ENCODE measurements at places on chromosomes 4 and X. TPM values are rescaled to one million over a fixed set of nuclear protein-coding genes. Genes with fewer than 3 reads are reported as not detected.

DNA sequence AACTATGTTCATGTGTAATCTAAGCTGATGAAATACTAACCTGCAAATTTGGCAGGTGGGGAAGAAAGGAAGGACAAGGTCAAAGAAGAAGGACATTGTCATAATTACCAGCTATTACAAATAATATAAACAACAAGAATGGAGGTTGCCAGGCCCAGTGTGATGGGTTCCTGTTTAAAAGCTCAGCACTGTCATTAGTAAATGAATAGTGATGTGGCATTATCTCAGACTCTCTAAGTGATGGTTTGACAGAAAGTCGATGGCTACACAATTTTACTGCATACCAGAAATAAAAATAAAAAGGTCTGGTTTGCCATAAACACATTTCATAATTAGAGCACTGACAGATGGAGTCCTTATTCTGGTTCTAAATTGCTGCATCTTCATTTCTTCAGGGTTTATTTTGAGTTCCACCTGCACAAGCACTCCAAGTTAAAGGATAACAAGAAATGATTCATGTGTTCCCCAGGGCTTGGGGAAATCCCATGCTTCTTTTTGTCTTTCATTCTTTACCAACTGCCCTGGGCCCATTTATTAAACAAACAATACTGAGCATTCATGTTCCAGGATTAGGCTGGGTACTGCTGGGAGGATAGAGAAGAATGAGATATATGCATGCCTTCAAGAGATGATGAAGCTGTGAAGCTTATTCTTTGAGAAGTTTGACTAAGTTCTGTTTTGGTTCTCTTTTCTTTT is 367.8 kb upstream of the RASGEF1B start:
- DNase-seq: no peak

DNA sequence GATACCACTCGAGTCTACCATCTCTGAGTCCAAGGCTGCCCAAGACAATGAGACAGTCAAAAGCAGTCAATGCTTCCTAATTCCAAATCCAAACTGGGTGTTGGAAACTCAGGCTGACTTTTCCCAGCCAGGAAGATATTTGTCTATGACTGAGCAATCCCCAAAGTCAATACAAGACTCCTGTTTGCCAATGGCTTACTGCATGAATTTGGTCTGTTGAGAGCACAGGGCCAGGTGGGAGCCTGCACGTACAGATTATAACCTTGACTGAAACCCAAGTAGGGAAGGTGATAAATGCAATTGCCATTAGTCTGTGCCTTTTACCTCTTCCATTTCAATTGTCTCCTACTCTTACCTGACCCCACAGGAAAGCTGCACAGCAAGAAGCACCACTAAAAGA is 72.6 kb upstream of the PPARGC1A start:
- no peak for DNase-seq

The RAI2 gene
- total RNA-seq: 4.1 TPM

- DNase-seq: no peak
Observed at GRCh38 chr4:156824451-156825060, 147.0 kb downstream of the PDGFC start.

DNA sequence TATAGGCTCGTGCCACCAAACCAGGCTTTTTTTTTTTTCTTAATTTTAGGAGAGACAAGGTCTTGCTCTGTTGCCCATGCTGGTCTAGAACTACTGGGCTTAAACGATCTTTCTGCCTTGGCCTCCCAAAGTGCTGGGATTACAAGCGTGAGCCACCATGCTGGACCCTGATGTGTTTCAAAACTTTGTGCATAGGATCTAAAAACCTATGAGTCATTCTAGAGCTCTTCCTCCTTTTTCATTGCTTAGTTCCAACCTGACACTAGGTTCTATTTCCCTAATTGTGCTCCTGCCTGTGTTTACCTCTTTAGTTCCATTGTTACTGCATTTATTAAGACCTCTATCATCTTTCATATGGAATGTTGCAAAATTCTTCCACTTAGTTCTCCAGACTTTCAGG is 57.3 kb downstream of the HPGD start:
- no peak for DNase-seq

GRCh38 chrX:9677098-9677739 is 88.4 kb downstream of the GPR143 start:
- peak; percentile 36 for DNase-seq

DNA sequence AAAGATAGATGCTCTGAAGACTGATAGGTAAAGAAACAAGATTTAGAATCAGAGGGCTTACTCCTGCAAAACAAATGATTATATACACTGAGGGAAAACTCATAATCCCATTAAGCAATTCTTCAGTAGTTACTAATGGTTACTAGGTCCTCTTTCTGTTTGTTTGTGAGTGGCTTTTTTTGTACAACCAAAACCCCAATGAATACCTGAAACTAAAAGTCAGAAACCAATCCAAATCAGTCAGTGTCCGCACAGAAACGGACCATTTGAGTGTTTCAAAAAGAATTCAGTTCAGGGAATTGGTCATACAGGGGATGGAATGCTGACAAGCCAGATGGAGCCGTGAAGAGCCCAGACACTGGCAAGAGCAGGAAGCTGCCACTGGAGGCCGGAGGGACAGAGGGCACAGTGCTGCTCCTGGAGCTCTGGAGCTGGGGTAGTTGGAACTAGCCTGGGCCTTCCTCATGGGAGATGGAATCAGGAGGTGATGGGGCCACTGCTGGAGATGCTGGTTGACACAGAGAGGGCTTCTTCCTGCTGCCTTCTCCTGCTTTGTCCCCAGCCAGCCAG is 31.9 kb downstream of the SETD7 start:
- no peak for DNase-seq

The ADGRG4 gene
- 0.72 TPM for total RNA-seq

DNA sequence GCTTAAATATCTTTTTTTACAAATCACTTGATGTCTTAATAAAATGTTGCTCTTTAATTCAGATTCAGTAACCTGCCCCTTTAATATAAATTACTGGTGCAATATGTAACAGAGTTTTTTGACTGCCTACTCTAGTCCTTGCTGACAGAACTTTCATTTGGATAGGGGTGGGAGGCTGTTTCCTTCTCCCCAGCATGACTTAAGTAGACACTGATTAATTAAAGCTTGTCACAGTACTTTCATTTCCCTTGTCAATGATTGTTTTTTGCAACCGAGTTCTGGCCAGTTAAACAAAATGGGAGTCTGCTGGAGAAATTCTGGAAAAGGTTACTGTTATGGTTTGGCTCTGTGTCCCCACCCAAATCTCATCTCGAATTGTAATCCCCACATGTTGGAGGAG is 37.3 kb upstream of the BBS12 start:
- DNase-seq: no peak

- no peak for DNase-seq
Observed at GRCh38 chr4:94660614-94661013, 97.1 kb upstream of the BMPR1B start.

DNA sequence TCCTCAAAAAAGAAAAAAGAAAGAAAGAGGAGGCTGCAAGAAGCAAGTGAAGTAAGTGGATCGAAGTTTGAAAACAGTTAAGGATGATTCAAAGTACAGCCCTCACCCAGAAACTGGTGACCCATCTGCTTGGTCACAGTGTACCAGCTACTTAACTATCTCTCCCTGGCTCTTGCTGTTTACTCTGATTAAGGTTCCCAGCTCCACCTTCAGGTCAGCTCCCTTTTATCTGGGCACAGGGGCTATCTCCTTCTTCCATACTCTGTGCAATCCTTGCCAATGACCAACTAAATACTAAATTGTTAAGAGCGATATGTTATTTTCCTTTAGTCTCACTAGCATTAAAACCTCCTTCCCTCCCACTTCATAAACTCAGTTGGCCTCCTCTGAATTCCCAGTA is 81.5 kb upstream of the SMIM10 start:
- DNase-seq: no peak

- DNase-seq: peak; percentile 85
Observed at GRCh38 chrX:68997911-68998310, 167.3 kb downstream of the PJA1 start.

DNA sequence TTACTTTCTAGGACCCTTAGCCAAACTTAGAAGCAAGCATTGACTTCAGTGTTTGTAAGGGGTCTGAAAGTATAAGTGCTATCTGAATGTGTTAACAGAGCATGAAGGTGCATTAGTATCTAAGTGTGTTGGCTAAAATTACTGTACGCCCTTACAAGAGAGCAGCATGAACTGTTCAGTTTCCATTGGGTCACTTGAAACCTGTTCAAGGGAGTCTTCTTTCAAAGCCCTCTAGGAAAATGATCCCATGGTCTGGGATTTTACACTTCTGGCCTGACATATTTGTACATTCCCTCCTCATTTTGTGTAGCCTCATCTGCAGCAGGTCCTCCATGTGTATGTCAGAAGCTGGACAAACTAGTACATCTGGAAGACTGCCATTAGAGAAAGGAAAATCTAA is 3.2 kb downstream of the PRDX4 start:
- DNase-seq: no peak

- DNase-seq: no peak
Observed at GRCh38 chr4:116342143-116342542, 743.2 kb downstream of the TRAM1L1 start.

The NDST3 gene
- 6.5 TPM for total RNA-seq

DNA sequence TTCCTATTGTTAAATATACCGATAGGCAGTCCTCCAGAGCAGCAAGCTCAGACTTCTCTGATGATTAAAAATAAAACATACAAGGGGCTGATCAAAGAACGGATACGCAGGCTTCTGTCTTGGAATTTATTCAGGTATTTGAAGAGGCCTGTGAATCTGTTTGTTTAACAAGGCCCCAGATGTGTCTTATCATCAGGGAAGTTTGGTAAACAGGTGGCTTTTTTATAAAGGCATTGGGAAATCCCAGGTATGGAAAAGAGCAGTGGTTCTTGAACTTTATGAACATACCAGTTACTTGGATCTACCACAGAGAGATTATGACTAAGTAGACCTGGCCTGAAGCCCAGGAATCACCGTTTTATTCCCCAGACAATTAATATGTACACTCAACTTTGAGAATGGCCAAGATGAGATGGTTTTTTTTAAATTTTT is 47.9 kb downstream of the SOWAHB start:
- DNase-seq: peak; percentile 26

DNA sequence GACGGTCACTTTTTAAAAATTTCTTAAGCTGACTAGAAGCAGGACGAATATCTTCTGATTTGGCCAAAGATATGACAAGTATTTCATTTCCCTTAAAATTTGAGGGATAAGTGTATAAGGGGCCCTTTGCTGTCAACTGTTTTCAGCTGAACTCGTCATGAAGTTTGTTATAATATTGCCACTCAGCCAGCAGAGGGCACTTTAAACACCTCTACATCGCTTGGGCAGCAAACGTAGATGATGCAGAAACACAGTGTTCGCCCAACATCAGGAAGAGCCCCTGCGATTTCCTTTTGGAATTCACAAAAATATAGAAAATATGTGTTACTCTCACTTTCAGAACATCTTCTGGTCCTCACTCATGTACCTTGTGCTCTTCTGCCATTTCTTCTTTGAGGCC is 435.7 kb upstream of the FMR1 start:
- DNase-seq: peak; percentile 1

DNA sequence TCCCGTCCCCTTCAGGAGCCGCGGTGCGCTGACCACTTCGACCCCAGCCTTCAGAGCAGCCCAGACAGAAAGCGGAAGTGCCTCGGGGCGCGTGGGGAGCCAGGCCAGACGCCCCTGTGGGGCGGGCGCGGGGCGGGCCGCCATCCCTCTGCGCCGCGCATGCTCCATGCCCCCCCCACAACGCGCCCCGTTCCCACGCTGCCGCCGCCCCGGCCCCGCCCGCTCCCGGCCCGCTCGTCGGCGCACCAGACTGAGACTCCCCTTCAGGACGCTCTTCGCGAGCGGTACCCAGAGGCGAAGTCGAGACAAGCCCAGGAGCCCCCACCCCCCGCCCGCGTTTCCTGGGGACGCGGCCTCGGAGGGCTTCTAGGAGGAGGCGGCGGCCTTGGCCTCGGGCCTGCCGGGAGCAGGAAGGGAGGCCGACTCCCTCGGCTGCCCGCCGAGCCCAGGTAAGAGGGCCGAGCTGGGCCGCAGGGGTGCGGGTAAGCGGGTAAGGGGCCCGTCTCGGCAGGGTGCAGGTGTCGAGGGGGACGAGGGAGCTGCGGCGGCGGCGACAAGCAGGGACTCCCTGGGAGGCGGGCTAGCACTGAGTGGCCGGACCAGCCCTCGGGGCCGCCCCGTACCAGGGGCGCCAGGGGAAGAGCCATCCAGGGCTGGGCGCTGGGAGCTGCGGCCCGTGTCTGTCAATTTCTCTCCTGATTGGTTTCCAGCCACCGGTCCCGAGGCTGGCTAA is at the start of gene ZFP92:
Gene ZFP92 (plus strand): TSS at position 218 of the 733 bp plus-strand sequence. CDS start 6,851 bp downstream, outside the sequence.
- DNase-seq: peak; percentile 40

- DNase-seq: no peak
Observed at GRCh38 chr4:19164334-19164733, 1087.4 kb upstream of the SLIT2 start.

- no peak for DNase-seq
Observed at GRCh38 chr4:73847526-73848182, 5.4 kb upstream of the PF4V1 start.

The HMX1 gene
- total RNA-seq: not detected

DNA sequence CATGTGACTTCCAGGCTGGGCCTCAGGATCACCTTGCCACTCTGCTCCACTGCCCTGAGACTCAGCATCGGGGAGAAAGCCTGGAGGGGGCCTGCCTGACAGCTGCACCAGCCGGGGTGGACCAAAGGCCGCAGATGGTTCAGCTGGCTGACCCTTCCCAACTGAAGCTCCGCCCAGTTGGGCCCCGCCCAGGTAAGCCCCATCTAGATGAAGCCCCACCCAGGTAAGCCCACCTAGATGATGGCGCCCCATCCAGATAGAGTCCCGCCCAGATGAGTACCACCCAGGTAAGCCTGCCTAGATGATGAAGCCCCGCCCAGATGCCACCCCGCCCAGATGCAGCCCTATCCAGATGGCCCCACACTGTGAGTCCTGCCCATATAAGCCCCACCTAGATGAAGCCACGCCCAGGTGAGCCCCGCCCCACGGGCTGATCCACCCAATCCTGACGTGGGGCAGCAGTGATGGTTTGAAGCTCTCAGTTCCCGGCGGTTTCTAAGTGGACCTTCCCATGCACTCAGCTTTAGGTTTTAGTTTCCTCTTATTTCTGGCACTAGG is 10.0 kb downstream of the ZFYVE28 start:
- no peak for DNase-seq

DNA sequence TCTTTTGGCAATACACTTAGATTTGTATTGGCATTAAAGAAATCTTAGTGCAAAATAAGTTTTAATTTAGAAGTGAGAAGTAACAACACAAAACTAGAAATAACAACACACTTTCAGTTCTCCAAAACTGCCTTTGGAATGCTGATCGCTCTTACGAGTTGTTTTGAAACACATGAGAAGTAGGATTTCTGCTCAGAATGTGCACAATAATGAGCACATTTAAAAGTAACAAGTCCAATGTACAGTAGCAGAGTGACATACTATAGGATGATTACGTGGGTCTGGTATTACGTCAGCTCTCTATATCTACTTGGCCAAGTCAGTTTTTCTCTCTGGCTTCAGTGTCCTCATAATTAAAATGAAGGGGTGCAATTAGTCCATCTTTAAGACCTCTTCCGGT is 164.8 kb downstream of the CHM start:
- no peak for DNase-seq

The PPP2R2C gene
- total RNA-seq: 2.9 TPM

Measured in umbilical cord (tissue), 2 donors.